ENCODE measurements at places on chromosomes 7 and 10. TPM values are rescaled to one million over a fixed set of nuclear protein-coding genes. Genes with fewer than 3 reads are reported as not detected.

EN2 gene
- 0.24 TPM for polyA plus RNA-seq

DGKI gene
- polyA plus RNA-seq: 2.0 TPM

GRCh38 chr10:117241541-117242462, 888 bp downstream of the SLC18A2 start:
- DNase-seq: no peak

DNA sequence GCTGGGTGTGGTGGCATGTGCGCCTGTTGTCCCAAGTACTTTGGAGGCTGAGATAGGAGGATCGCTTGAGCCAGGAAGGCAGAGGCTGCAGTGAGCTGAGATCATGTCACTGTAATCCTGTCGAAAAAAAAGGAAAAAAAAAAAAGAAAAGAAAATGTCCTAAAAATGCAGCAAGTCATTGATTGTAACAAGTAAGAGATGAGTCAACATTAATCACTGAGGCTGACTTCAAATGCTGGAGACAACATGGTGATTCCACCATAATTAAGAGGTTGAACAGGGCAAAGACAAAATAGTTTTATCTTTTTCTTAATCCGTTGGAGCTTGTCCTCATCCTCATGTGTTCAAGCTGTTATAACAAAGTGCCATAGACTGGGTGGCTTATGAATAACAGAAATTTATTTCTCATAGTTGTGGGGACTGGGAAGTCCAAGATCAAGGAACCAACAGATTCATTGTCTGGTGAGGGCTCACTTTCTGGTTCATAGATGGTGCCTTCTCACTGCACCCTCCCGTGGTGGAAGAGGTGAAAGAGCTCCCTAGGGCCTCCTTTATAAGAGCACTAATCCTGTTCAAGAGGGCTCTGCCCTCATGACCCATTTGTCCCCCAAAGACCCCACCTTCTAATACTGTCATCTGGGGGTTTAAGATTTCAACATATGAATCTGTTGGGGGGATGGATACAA, 60.3 kb downstream of the TBXAS1 start:
- no peak for DNase-seq

GRCh38 chr10:103062854-103063590, 130.1 kb downstream of the NT5C2 start:
- no peak for DNase-seq

CCDC6 gene
- polyA plus RNA-seq: 43.1 TPM

GRCh38 chr7:17239046-17239445, 59.4 kb upstream of the AHR start:
- DNase-seq: no peak
